Stimulated activated CD4-positive, alpha-beta T cell treated with anti-CD3 and anti-CD28 coated beads, Interleukin-15, amount 100 ng/mL, for 24 hours (primary cell): ENCODE measurements at places on chromosomes 3 and 15.
A peak's percentile ranks its signal among the peaks of the same experiment; 100 is the strongest.

GRCh38 chr3:4043867-4044575 is 244.8 kb downstream of the LRRN1 start:
- no peak for DNase-seq

- DNase-seq: no peak
These were observed 61.2 kb downstream of the RFTN1 start for GRCh38 chr3:16452261-16452660.

- no peak for DNase-seq
These were observed 74.0 kb upstream of the ETV5 start for GRCh38 chr3:186182850-186183249.

- DNase-seq: no peak
These were observed 134.3 kb downstream of the ATP10A start for GRCh38 chr15:25728816-25729215.

DNA sequence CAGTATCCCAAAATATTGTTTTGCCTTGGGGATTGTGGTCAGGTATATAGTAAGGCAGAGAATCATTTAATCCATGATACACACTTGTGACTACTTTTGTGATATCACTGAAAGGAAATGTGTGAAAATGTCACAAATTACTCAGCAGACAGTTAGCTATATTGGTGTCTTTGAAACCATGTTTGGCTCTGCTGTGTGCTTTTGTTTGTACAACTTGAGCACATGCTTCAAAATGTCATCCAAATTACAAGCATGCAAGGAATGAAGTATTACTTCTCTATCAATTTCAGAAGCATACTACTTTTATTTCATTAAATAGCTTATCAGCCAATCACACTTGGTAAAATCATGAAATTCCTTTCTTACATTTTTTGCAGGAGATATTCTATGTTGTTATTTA is 619.0 kb upstream of the AGTR1 start:
- DNase-seq: no peak

DNA sequence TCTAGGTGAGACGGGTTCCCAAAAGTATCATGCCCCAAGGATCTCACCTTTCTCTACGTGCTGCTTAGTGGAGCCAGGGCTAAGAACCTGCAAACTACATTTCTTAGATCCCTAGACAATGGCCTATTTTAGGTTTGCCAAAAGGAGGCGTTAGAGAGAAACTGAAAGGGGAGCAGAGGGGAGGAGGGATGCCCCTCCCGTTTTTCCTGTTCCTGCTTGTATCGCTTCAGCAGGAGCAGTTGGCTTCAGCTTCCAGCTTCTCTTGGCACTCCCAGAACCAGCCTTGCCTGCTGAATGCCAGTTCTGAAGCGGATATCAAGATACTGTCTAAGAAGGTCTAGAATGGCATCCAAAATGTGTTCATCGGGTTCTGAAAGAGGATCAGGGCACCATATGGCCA is 58.4 kb upstream of the ABHD17C start:
- DNase-seq: no peak

GRCh38 chr3:71407823-71408222 is 175.7 kb downstream of the FOXP1 start:
- no peak for DNase-seq

DNA sequence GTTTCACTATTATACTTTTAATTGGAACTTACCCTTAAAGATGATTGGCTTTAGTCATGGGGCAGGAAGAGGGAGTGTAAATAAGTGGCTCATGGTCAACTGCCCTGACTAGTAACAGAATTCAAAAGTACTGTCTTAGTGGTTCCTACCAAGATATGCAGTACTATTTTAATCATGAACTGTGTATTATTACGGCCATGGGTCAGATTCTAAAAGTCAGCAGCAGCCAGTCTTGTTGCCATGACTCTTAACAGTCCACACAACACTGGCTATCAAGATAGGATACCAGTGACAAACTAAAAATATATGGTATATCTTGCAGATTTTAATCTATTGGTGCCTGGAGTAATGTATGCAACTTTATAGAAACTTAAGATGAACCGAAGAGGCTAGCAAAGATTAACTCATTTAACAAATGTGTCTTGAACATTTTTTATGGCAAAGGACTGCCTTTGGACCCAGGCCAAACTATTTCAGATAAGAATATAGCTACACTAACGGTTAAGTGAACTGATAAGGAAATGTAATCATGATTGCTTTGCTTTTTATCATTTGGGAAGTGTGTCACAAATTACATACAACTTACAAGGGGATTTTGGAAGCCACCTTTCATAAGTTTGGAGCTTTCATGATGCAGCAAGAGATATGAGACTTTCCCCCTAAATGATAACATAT is 163.7 kb downstream of the TCF12 start:
- no peak for DNase-seq

DNA sequence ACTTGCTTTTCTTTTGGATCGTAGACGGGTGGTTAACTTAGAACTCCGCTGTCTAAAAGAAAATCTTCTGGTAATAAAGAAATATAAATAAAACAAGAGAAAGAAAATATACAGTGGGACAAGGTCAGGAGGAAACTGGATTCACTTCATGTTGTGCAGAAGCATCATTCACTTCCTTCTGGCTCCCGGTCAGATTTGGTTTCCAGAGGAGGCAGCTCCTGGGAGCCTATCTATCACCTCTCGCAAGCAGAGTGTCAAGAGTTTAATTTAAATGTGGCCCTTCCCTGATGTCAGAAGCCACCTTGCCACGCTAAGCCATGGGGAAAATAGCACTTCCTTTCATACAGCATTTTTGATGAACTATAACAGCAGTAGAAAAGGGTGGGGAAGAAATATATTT is 139.1 kb downstream of the NSMCE3 start:
- no peak for DNase-seq

DNA sequence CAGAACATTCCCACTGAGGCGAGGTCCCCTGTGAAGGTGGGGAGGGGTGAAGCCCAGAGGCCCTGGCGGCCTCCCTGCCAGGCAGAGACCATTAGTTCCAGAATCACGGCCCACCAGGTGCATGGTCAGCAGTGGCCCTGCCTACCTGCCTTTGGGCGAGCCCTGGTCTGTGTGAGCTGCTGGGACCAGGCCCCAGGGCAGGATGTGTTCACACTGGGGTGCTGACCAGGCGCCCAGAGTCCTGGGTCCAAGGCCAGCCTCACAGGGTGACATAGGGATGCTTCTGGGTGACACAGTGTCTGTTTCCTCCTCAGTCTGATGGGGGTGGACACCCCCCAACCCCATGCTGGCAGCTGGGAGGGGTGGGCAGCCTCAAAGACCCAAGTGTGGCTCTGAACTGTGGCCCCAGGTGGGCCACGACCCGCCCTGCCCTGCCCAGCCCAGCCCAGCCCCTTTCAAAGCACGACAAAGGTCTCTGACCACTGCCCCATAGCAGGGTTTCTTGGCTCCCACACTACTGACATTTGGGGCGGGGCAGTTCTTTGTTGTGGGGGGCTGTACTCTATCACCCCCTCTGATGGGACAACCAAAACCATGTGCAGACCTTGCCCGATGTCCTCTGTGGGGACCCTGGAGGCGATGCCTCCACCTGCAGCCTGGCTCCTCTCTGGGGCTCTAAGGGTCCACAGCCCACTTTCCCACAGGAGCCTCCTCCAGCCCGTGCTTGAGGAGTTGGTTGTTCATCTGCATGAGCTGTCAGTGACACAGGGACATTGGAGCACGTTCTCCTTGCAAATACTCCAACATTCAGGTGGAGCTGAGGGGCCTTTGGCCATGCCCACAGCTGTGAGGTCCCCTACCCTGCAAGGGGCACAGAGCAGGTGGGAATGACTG is 44.8 kb upstream of the SLC41A3 start:
- no peak for DNase-seq

- DNase-seq: no peak
These were observed 22.1 kb upstream of the WDR49 start for GRCh38 chr3:167675848-167676247.

DNA sequence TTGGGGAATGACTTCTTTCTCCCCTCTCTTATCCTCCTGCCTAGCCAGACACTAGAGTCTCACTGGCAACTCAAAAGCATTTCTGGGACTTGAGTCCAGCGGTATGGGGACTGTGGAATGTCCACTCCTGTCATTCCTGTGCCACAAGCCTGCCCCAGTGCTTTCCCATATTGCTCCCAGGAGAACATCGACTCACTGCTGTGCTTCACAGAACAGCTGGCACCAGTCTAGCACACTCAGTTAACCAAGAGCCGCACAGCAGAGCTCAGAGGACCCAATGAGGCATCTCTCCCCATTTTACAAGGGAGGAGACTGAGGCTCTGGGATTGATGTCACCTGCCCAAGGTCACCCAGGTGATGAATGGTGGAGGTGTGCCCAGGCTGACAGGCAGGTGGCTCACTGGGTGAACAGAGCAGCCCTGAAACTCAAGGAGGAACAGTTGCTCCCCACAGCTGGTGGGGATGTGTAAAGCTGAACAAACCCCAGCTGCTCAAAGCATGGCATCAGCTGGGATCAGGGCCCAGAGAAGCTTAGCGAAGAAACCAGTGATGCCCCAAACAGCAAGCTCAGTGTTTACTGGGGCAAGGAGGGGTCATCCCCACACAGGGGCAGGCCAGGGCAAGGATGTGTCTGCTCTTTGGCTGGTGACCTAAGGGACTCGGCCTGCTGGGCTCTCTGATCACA is 35.4 kb upstream of the DUSP7 start:
- DNase-seq: no peak

DNA sequence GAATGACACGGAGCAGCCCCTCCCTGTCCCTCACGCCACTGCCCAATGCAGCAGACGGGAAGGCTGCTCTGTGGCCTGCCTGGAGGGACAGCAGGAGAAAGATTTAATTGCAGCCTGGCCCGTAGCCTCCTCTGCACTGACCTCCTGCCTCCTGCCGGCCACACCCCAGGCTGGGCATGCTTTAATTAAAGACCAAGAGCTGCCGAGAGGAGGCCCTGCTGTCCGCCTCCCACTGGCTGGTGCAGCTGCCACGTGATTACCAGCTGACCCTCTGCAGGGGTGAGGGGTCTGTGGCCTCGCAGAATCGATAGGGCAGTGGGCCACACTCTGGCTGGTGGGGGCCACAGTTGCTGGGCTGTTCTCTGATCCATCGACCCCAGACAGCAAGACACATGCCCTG is 100.2 kb upstream of the PRR23E start:
- no peak for DNase-seq

GRCh38 chr3:67704322-67704721 is 49.9 kb upstream of the SUCLG2 start:
- DNase-seq: no peak

- no peak for DNase-seq
These were observed 272.8 kb upstream of the TTC14 start for GRCh38 chr3:180329187-180329586.

- DNase-seq: no peak
These were observed 170.1 kb upstream of the PFN2 start for GRCh38 chr3:150140614-150141321.

DNA sequence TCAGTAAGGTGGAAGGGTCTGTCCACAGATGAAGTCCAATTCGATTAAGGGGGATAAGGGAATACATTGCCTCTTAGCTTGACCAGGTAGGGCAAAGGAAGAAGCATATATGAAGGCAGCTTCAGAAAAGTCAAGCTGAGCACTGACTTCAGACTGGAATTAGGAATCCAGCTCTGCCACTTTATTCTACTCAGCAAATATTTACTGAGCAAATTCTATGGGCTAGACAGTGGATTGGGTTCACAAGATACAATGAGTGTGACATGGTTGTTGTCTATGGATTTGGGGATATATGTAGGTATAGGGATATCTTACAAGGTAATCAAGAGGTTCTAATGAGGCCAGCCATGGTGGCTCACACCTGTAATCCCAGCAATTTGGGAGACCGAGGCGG is 526 bp downstream of the ADIPOQ start:
- DNase-seq: no peak

- DNase-seq: no peak
These were observed 131.9 kb upstream of the STRIT1 start for GRCh38 chr3:155425396-155425795.

- DNase-seq: peak; percentile 68
These were observed at the start of the genes OSBPL10 and ZNF860 for GRCh38 chr3:31981206-31982181. Gene OSBPL10 (minus strand): TSS chr3:31981262. CDS start chr3:31981179, 83 bp downstream. Gene ZNF860 (plus strand): TSS chr3:31981750. CDS start chr3:31989080, 7,330 bp downstream.

GRCh38 chr15:67335026-67335425 is 80.4 kb downstream of the IQCH start:
- DNase-seq: no peak

DNA sequence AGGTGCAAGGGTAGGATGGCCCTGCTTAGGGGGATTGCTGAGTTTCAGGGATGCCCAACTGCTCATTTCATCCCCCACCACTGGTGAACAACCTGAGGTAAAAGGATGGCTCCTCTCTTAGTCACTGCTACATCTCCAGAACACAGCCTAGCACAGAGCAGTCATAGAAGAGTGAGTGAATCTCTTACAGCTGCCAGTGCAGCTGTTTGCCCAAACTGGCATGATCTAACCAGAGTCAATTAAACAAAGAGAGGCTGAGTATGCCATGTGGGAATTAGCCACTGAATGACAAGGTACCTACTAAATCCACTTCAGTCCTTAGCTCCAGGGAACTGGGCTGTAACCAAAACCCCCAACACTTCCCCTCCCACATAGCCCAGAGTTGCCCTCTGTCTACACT is 6.8 kb upstream of the NCKIPSD start:
- DNase-seq: no peak

DNA sequence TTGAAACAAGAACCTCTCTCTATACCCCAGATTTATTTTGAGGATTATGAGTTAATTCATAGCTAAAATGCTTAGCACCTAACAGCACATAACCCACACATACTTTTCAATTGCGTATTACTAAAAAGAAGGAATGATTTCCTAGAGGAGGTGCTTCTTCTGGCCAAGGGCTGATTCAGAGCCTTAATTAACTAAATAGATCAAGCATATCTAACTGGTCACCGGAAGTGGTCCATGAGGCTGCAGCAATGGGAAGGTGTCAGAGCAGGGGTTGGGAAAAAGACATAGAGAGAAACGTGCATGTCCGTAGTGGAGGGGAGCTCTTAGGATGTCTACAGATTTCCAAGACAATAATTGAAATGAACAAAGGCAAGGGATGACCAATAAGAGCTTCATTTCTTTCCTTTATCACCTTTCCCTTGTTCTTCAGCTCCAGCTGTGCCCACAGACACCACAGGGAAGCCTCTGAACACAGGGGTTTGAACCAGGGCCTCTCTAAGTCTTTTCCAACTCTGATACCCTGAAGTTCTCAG is 467 bp downstream of the HGD start:
- DNase-seq: no peak

DNA sequence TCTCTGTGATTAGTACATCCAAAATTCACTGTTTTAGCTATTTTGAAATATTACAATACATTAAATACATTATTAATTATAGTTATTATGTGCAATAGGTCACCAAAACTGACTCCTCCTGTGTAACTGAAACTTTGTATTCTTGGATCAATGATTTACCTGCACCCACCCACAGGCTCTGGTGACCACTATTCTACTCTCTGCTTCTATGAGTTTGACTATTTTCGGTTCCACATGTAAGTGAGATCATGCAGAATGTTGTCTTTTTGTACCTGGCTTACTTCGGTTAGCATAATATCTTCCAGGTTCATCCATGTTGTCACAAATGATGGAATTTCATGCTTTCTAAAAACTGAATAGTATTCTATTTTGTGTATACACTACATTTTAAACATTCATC is 43.8 kb downstream of the SLC2A2 start:
- DNase-seq: no peak

DNA sequence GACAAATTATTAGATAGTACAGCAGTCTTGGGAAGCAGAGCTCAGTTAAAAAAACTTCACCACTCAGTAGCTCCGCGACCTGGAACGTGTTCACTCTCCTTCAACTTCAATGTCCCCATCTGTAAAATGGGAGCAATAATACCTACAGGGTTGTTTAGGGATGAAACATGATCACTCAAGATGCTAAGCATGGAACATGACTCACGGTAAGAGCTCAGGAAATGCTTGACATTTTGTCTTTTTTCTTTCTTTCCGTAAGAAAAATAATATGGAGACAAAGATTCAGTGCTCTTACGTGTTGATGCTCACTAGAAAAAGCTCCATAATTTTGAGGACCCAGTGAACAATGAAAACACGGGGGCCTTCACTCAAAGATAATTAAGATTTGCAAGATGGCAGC is 606.7 kb upstream of the MDFIC2 start:
- no peak for DNase-seq
